ENCODE measurements at places on chromosomes 4 and X.
A peak's percentile ranks its signal among the peaks of the same experiment; 100 is the strongest.

DNA sequence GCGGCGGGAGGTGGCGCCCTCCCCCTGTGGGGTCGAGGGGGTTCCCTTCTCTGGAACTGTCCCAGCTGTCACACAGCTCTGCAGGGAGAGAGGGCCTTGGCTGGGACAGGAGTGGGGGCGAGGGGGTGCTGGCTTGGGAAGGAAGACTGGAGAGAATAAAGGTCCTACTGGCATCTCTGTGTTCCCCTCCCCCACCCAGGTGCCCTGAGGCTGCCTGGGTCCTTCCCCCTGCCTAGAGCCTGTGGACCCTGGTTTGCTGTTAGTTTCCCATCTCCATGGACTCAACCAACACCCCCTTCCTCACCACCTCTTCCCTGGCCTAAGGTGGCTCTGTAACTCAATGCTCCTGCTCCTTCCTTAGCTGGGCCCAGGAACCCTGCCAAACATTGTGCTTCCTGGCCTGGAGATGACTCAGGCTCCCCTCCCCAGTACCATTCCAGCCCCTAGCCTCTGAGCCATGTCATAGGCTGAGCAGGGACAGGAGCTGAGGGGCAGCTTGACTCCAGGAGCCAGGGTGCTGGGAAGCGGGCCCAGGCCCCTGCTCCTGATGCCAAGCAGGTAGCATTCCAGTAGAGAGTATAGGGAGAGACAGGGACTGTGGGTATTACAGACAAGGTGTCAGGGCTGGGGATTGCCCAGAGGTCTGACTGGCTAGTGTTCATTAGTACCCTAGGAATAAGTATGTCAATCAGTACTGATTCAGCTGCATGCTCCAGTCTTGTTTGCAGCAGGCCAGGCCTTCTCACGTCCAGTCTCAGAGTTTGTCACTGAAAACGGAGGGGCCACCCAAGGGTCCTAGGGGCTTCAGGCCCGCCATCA is 100.7 kb downstream of the EFNB1 start:
- DNase-seq, result no peak

GRCh38 chr4:120105472-120105871 is 38.8 kb upstream of the MAD2L1 start:
- DNase-seq, result no peak

DNA sequence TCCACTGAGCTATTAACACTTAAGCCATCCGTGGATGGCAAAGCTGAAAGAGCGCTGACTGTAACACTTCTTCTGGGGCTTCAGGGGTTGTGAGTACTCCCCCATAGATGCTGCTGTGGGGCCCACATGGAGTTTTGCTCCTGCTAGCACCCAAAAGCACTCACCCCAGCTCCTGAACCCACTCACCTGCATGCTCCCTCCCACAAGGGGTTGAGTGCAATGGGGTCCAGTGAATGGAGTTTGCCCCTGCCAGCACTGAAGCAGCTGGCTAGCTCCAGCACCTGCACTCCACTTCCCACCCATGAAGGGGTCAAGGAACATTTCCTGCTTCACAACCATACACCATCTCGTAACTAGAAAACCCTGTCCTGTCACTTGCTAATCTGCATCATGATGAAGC is 78.9 kb downstream of the IL21 start:
- no peak for DNase-seq

DNA sequence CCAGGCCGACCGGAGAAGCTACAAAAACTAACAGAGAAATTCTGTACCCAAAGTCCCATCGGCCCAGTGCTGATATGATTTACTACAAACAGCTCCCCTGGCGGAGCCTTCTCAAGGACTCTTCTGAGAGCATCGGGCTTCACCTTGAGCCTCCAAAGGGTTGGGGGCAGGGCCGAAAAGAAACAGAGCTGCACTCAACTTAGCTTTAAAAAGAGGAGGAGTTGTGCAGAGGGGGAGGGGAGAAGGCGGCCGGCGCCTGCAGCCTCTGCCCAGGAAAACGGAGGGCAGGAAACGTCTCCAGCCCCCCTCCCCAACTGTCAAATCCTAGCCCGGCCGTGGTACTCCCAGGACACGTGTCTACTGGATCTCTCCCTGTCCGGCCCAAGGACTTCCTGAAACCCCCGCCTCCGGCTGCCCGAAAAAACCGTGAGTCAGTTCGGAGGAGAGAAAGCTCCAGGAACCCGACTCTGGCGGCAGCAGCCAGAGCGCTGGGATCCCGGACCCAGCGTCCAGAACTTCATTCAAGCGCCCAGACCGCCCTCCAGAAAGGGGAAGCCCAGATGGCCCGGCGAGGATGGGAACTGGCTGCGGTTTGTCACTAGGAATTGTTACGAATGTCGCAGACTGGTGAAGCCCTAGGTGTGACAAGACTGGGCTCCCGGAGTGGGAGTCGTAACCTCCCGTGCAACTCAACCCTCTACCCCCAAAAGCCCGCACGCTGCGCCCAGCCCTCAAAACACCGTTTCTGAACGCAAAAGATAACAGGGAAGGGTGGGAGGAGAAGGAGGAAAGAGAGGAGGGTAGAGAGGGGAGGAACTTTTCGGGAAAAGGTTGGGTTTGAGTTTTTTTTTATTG is 973 bp downstream of the ADAMTS3 start:
- peak; percentile 52 for DNase-seq

DNA sequence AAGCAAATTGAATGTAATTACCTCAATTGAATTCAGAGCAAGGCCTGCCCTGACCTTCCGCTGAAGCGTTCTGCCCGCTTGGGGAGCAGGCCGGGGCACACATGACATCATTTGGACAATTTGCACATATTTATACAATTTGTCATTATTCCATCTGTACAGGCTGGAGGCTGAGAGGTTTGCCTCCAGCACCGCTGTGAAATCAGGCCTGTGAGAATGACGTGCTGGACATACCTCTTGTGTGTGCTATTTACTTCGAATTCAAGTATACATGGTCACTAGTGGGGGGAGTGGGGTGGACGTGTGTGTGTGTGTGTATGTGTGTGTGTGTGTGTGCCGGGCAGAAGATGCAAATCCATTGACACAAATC is 285.6 kb downstream of the SHOX start:
- DNase-seq, result no peak

- DNase-seq, result no peak
Observed at GRCh38 chrX:103878466-103879122, 46.5 kb upstream of the RAB9B start.

DNA sequence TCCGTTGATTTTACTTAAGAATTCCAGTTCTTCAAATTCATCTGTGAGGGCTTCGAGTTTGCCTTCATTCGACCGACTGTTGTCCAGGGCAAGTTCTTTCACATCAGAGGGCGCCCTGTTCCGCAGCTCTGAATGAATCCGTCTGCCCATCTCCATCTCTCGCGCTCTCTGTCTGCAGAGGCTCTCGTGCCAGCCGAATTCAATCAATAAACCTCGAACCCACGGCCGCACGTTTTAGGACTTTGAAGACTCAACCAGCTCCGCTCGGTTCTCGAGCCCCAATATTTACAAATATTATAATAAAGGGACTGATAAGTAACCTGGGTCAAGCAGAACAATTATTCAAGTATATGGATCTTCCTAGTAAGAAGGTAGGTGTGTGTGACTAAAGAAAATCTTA is 556.4 kb upstream of the SMIM31 start:
- DNase-seq, result no peak

GRCh38 chr4:16488084-16488483 is 261.8 kb upstream of the TAPT1 start:
- no peak for DNase-seq

DNA sequence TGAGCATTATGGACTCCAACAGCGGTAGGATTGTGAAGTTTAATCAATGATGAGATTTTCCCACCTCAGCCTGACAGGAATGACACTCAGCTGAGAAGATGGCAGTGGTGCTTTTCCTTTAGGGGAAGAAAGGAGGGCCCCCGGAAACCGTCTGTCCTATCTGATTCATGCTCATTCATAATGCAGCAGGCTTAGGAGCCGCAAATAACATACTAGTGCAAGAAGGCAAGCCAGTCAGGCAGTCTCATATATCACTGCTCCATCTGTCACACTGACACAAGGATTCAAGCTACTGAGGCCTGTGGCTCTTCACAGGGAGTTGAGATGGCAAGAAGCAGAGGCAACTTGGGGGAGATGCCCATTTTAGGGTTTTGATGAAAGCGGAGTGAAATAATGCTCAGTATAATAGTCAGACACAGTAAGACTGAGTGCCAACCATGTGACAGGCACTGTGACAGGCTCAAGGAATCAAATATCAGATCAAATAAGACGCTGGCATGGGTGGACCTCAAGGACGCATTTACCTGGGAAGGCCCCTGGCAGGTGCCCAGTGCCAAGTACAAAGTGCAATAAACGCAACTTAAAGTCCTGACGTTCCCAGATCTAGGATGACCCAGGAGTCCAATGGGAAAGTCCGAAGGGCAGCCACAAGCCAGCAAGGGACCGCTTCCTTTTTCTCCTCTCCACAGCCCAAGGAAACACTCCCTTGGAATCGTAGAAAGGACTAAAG is 63.4 kb downstream of the FHDC1 start:
- no peak for DNase-seq

GRCh38 chrX:9770319-9770718 is 4.7 kb upstream of the GPR143 start:
- DNase-seq, result no peak

GRCh38 chr4:73964862-73965611 is 16.8 kb downstream of the PF4 start:
- no peak for DNase-seq

- no peak for DNase-seq
Observed at GRCh38 chr4:54607067-54607466, 50.7 kb upstream of the KIT start.

DNA sequence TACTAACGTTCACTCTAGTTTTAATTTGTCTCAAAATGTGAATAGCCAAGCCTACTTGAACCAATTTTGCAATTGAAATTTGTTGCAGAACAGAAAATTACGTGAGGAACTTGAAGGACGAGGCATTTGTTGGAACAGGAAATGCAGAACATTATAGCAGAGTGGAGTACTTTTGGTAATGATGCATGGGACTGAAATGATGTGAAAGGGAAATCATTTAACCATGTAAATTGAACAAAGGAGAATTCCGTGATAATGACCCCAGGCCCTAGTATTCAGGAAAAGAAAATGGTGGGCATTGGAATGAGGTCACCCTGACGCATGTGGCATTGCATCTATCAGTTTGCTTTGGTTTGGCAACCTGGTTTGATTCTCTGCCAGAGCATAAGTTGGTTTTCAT is 44.9 kb upstream of the BEND4 start:
- no peak for DNase-seq

GRCh38 chr4:186630128-186630527 is 74.8 kb upstream of the MTNR1A start:
- DNase-seq, result no peak

GRCh38 chr4:61202638-61203435 is 2.7 kb downstream of the ADGRL3 start:
- no peak for DNase-seq

GRCh38 chrX:32137525-32137924 is 1065.7 kb upstream of the FTHL17 start:
- DNase-seq, result no peak

- DNase-seq, result no peak
Observed at GRCh38 chr4:99648321-99648720, 9.3 kb downstream of the C4orf54 start.

DNA sequence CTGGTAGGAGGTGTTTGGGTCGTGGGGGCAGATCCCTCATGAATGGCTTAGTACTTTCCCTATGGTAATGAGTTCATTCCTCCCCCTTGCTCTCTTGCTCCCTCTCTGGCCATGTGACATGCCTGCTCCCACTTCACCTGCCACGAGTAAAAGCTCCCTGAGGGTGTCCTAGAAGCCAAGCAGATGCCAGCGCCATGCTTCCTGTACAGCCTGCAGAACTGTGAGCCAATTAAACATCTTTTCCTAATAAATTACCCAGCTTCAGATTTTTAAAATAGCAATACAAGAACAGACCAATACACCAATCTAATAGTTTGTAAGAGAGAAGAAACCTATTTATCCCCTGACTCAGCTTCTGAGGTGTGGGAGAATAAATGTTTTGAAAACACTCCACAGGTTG is 60.5 kb downstream of the FGFBP1 start:
- no peak for DNase-seq

DNA sequence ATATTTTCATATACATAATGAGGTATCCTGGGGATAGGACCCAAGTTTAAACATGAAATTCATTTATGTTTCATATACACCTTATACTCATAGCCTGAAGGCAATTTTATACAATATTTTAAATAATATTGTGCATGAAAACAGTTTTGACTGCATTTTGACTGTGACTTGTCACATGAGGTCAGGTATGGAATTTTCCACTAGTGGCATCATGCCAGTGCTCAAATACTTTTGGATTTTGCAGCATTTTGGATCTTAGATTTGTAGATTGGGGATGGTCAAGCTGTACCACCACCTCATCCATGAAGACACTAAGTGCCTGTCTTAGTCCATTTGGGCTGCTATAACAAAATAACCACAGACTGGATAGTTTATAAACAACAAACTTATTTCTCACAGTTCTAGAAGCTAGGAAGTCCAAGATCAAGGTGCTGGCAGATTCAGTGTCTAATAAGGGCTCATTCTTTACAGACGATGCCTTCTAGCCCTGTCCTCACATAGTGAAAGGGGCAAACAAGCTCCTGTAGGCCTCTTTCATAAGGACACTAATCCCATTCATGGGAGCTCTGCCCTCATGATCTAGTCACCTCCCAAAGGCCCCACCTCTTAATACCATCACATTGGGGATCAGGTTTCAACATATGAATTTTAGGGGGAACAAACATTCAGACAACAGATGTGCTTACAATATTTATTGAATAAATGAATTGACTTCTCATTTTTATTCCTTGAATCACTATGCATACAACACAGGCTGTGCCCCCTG is 9.4 kb downstream of the NUDT6 start:
- no peak for DNase-seq

DNA sequence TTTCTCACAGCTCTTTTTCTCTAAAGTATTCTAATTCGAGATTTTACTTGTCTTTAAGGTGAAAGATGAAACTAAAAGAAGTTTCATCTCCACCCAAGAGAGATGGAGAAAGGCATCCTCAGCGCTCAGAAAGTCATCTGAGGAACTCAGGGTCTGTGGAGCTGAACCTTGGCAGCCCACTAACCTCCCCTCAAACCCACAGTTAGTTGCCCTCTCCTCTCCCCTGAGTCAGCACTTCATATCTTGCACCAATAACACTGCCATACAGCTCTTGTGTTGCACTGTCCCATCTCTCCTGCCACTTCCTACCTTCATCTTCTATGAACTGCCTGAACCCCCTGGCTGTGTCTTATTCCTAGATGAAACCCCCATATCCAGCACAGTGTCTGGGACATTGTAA is 184.8 kb downstream of the RAB28 start:
- no peak for DNase-seq

- no peak for DNase-seq
Observed at GRCh38 chrX:40420899-40421729, 159.7 kb upstream of the ATP6AP2 start.

Measured in left lobe of liver (tissue), 2 donors.